ENCODE measurements at places on chromosomes 3 and 15. TPM values are rescaled to one million over a fixed set of nuclear protein-coding genes. Genes with fewer than 3 reads are reported as not detected.

Gene SNX33
- 14.6 TPM for total RNA-seq

Gene BLM
- total RNA-seq: 22.9 TPM

Gene VPS39
- 45.1 TPM for total RNA-seq

Gene APBA2
- 0.69 TPM for total RNA-seq

Gene PYGO1
- total RNA-seq: 7.7 TPM

Gene CCDC13
- total RNA-seq: 0.96 TPM

- DNase-seq: no peak
Measured at GRCh38 chr3:159928666-159929065, 60.0 kb upstream of the IL12A start.

DNA sequence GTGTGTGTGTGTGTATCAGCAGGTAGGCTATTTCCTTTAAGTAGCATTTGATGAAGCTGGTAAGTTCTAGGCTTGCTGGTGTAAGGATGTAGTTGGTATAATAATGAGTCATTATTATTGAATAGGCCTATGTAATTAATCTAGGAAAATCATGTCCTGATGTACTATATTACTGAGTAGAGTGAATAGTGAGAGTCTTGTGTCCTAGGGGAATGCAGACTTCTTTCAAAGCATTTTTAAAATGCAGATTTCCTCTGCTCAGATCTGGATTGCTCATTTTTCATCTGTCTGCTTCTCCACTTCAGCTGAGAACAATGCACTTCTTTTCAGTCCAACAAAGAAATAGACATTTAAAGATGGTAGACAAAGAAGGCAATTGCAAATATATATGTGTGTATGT, 434.2 kb upstream of the ONECUT1 start:
- no peak for DNase-seq

DNA sequence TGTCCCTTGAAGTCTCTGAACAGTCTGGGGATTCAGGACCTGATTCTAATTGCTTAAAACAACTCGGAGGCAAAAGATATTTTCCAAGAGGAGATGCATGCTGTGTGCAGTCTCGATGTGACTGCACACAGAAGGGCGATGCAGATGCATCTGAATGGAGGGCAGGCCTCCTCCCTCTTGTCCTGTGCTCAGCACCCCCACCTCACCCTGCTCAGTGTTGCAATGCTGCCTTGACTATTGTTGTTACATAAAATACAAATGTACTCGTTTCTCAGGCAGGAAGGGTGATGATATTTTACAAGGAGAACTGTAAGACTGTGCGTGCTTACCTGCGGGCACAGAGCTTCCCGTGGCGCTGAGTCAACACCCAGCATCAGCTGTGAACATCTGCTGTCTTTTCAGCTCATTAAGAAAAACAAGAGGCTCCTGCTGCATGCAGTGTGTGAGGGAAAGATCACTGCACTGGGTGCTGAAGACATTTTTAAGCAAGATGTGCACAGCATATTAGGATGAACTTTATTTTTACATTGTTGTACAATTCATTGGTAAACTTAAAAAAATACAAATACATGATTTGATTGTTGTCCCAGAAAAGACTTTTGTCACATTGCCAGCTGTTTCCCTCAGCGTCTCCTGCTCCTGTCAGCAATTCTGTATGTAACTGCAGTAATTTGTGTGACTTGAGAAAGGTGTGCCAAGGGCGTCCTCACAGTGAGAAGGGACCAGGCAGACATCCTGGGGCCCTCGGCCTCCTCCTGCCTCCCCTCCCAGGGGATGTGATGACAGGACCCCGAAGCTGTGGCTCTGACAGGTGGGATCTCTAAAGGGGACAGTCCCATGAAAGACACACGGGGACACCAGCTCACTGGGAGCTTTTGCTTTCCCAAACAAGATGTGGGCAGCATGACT, 56.3 kb upstream of the RPL32 start:
- peak; percentile 29 for DNase-seq

- no peak for DNase-seq
Measured at GRCh38 chr15:85886309-85886811, 91.6 kb upstream of the KLHL25 start.

- DNase-seq: peak; percentile 78
Measured at GRCh38 chr15:63891079-63891767, 57.5 kb upstream of the HERC1 start.

DNA sequence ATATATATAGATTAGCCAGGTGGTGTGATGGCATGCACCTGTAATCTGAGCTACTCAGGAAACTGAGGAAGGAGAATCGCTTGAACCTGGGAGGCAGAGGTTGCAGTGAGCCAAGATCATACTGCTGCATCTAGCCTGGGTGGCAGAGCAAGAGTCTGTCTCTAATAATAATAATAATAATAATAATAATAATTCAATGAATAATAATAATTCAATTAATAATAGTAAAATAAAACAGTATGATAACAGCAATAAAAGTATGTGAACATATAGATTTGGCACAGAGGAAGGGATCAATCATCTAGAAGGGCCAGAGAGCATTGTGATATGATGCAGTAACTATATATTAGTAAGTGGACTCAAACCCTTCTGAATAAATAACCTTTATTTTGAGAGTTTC, 314.5 kb upstream of the COL8A1 start:
- no peak for DNase-seq

DNA sequence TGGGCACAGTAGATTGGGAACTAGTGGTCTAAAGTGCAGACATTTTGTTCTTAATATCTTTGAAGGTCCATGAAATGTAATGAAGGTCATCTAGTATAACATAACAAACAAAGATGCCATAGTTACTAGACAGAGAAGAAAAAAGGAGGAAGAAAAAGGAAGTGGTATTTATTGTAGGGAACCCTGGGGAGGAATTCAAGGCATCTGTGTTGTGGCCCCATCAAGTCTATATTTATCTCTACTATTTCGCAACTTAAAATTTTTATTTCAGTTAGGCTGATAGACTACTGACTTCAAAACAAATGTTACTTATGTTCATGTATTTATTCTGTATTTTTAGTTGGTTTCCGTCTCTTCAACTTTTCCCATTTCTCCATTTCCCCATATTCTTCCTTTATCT, 48.9 kb upstream of the ZDHHC23 start:
- DNase-seq: no peak

DNA sequence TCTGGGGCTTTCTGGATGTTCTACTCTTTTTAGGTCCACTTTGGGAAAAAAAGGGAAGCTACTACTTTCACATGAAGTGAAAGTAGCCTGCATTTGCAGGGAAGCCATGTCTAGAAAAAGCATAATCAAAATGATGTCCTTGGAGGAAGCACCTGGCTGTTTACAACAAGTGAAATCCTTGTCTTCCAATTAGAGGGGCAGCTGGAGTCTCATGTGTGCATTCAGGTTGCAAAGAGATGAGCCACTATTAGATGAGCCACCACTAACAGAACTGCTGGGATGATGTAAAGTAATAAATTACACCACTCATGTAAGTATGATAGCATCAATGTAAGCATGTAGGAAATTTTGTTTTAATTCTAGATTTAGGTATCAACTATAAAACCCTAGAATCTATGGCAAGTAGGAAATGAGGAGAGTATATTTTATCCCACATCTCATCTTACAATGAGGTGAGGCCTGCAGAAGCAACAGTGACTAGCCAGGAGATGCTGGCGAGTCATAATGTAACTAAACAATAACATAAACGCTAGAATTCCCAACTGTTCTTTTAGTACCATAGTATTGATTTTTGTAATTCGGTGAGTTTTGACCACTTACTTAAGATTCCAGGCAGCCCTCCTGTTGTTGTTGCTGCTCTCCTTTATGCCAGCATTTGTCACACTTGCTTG, 75.9 kb downstream of the TMEM108 start:
- no peak for DNase-seq

DNA sequence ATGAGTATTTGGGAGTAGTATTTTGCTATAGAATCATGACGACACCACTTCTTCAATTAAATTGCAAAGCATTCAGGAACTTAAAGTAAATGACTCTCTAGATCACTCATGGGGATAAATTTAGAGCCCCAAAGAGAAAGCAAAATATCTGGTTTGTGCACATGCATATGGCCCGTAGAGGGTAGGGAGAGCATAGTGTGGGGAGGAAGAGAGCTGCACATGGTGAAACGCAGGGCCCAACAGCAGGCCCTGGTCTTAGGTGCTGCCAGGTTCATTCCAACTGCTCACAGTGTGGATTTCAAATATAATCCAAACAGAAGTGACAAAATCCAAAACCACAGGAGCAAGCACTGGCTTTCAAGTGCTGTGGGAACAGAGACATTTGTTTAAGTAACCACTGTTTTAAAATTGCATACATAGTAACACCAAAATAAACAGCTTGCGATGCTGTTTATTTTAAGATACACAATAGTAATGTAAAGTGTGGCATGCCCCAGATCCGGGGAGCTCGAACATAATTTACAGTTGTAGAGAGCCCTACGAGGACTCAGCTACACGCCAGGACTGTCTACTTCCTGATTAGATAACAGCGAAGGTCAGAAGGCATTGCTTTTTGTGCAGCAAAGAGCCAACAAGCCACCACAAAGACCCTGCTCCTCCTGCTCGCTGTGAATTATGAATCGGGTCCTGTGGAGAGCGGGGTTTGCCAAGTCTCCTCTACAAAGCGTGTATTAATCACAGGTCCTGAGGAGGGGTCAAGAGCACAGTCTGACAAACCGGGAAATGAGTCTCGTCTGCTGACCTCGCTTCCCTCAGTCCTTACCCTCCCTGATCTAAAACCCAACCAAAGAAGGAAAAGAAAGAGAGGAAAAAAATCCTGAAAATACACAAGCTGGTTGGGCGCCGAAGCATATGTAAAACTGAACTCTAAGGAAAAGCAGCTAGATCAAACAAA, 80.6 kb downstream of the MEIS2 start:
- DNase-seq: no peak

GRCh38 chr15:74954515-74954914, 2.1 kb downstream of the RPP25 start:
- peak; percentile 67 for DNase-seq

- DNase-seq: no peak
Measured at GRCh38 chr3:153897842-153898241, 223.3 kb upstream of the ARHGEF26 start.

GRCh38 chr3:161401389-161401788, 30.1 kb upstream of the SPTSSB start:
- no peak for DNase-seq

DNA sequence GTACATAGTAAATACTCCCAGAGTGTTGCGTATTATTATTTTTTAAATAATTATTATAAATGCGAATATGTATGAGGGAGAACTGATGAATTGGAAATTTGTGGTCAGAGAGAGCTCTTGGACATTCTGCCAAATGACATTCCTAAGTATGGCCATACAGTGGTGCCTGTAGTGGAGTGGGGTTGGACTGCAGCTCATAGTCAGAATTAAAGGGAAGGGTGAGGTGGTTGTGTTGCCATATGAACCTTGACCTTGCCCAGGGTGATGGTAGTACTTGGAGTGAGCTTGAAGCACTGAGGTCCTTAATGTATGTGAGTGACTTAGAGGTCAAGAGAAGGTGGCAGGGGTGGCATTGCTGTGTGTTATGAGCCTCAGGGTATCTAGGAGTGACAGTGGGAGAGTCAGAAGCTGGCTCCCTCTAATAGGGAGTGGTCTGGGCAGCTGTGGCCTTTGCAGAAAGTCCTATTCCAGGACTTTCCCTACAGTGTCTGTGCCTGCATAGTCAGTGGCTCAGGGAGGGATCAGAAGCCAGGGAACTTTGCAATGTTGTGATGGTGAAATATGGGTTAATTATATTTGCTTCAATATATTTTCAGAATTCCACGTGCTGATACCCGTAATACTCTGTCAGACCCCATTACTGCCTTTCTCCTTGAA, 26.2 kb downstream of the PDE8A start:
- DNase-seq: no peak

GRCh38 chr3:157327018-157327417, 109.6 kb upstream of the PTX3 start:
- DNase-seq: no peak

GRCh38 chr3:115084686-115085085, 62.4 kb downstream of the ZBTB20 start:
- no peak for DNase-seq

GRCh38 chr3:44803298-44803697, 41.7 kb downstream of the KIF15 start:
- DNase-seq: no peak

GRCh38 chr3:177618873-177619733, 421.8 kb upstream of the TBL1XR1 start:
- DNase-seq: no peak

DNA sequence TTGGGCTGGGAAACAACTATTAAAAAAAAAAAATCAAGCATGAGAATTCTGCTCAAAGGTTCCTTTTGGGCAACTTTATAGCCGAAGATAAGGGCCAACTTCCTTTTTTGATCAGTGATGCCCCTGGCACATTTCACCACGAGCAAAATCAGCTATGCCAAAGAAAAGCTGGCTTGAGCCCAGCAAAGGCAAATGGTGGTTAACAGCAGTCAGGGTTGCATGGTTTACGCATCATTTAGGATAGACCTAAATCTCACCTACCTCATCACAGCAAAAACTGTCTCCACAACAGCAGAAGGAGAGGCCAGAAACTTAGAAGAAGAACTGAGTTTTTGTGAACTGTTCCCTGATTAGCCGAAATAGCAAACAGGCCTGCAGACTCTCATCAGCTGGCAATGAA, 220.1 kb upstream of the CDIN1 start:
- DNase-seq: no peak

DNA sequence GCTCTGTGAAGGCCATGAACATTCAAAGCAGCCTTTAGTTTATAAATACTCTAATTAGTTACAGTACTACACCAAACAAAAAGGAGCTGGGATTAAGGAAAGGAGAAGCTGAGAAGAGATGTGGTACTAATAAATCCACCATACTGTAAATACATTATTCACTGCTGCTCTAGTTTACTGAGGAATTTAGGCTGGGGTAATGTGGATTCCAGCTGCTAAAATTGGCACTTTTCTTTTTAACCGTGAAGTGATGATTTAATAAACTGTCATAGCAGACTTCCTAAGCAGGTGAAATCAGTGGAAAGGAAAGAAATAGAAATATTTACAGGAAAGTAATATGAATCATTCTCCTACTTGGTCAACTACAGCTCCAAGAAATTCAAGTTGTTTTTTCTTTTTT, 88.7 kb downstream of the TFG start:
- DNase-seq: no peak

DNA sequence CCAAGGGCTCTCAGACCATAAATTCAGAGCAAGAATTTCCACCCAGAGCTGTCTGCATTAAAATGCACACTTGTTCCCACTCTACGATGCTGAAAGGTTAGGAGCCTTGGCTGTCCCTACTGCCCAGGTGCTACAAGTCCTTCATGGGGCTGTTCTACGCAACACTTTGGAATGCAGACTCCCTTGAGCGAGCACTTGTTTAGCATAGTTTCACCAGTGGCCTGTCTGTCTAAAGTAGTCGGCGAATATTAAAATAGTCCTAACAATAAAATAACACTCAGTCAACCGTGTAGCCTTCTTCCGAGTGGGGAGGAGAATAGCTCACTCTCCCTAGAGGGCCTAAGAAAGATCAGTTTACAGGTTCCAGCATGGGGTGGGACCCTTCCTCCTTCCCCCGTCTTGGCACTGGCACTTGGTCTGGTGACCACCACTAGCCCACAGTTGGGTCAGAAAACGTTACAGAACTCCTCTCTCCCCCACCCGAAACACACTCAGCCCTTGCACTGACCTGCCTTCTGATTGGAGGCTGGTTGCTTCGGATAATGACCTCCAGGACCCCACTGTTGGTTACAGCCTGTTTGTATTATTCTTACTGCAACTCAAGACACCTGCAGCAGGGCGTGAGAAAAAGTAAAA, at the start of gene CLDN16:
Gene CLDN16, plus strand, starts transcription at position 586 of the 636 bp plus-strand sequence. CDS start 167 bp downstream, outside the sequence.
- DNase-seq: no peak

Data from right cardiac atrium (tissue), 5 donors.